ENCODE measurements at places on chromosomes 2 and 18.

DNA sequence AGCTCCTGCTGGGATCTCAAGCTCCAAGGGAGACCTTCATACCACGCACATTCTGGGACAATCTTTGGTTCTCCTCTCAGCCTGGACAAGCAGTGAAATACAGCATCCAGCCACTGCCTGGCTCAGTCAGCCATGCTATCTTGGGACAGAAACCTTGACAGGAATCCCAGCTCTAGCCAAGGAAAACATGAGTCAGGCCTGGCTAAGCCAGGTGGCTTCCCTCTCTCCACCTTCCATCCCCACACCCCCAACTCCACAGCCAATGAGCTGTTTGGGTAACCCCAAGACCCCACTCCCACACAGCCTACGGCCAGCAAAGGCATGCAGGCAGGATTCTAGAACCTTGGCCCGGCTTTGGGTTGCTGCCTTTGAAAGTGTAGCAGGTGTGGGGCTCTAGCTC, 64.9 kb downstream of the MCFD2 start:
- no peak for DNase-seq

GRCh38 chr18:68916734-68917133, 118.9 kb downstream of the CCDC102B start:
- DNase-seq: no peak

- no peak for DNase-seq
These were observed 104.7 kb upstream of the FAM117B start for GRCh38 chr2:202530038-202530437.

DNA sequence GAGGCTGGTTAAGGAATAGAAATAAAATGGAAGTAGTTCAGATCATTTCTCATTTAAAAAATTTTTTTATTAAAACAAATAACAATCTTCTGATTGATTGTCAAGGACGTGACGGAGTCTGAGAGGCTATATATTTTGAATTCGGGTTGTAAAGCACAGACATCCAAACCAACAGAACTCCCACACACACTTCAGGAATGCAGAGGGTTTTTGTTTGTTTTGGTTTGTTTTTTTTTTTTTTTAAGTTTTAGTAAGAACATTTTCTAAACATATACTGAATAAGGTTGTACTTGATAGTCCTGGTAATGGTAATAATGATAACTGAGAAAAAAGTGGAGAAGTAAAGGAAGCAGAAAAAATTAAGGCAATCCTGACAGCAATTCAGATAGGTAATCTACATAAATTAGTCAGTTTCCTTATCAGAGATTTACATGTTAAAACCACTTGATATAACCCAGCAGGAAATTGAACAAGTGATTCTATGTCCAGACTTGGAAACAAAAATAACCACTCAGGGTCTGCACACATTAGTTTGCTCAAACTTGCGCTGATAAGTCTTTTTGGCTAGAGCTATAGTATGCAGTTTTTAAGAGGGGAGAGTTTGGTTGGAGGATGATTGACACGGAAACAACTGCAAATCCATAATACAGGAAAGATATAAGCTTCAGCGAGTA, 51.5 kb upstream of the CTAGE1 start:
- no peak for DNase-seq

- DNase-seq: no peak
These were observed 111.3 kb downstream of the DCC start for GRCh38 chr18:52451256-52451655.

GRCh38 chr18:36711014-36711725, 117.6 kb downstream of the TPGS2 start:
- no peak for DNase-seq

GRCh38 chr2:84846741-84847142, 34.1 kb downstream of the TRABD2A start:
- no peak for DNase-seq

DNA sequence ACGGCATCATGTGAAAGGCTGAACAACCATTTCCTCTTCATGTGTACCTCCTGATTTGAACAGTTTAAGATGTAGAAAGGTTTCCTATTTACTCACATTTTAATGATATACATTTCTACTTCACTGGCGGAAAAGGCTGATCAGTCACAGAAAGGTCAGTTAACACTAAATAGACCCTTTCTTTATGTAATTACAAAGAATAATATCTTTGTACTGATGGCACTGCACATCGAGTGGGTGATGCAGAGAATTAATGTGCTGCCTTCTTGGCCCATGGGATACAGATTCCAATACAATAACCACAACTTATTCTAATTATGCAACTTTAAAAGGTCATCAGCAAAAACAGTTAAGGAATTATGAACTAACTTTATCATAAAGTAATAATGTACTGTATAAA, 328.5 kb upstream of the KLHL14 start:
- DNase-seq: no peak
